ENCODE measurements at places on chromosomes 2 and 18.
A peak's percentile ranks its signal among the peaks of the same experiment; 100 is the strongest.

- DNase-seq: no peak
Observed at GRCh38 chr2:127525691-127526131, 578 bp downstream of the IWS1 start.

DNA sequence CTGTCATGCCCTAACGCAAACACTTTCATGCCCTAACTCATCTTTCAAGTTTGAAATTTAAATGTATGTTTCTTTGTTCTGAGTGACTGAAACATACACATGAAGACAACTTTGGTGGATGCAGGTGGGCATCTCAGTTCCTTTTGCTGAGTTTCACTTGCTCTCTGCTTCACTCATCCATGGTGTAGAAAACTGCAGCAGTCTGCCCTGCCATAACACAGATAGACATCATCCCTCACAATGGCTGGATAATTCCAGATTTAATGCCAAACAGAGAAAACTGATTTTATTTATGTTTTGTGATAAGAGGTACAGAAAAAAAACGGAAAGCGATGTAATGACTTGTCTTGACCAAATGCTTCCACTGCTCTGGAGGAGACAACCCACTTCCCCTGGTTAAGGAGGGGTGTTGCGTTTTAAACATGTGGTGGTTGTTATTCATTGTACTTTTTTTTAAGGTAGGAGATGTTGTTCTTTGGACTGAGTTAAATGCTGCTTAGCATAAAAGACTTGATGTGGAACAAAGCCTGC lies 70.4 kb downstream of the RHBDD1 start:
- DNase-seq: no peak

- DNase-seq: no peak
Observed at GRCh38 chr2:54866179-54866578, 142.7 kb downstream of the EML6 start.

GRCh38 chr2:188244383-188244782 lies 47.3 kb upstream of the GULP1 start:
- no peak for DNase-seq

DNA sequence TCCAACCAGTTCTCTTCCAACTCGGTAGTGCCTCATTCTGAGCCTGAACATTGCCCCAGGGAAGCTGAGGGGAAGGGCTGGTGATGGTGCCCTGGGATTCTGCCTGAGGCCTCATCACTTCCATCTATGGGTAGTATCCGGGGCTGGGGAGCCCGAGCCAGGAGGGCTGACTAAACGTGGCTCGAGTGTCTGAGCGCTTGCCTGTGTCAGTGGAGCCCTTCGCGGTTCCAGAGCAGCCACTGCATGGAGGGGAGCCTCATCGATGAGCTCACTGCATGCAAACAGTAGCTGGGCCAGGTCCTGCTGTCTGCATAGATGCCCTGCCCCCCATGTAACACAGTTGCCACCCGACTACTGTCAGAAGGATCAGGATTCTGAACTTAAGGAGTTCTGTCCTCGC lies 129.3 kb downstream of the GLI2 start:
- peak; percentile 69 for DNase-seq

- peak; percentile 94 for DNase-seq
Observed at GRCh38 chr18:77131652-77132368, 773 bp downstream of the MBP start.

DNA sequence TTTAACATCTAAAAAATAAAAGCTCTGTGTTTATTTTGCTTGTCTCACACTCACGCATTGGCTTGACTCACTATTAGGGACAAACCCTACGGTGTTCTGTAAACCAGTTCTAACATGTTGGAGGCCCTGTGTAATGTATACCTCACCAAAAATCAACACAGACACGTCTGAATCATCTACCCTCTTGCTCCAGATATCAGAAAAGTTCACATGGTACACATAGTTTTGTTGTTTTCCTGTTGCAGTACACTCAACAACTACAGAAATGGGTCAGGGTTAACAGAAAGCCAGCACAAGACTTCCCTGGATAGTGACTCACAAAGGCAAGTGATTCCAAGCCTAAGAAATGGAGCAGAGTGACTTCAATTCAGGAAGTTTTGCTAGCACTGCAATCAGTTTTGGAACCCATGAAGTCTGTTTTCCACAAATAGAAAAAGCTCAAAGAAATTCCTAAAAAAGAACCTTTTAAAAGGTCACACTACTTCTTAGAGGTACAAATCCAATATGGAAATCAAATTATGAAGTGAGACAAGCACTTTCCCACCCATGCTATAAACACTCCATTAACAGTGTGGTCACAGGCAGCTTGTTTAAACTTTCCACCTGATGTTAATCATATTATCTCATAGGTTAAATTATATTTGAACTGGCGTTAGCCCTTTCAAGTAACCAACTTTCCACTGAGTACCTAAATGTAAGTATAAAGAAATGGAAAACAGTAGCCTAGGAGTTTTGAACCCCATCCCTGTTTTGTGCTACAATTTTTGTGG lies 87.4 kb downstream of the GAREM1 start:
- DNase-seq: no peak

GRCh38 chr2:12262681-12263436 lies 453.9 kb upstream of the TRIB2 start:
- no peak for DNase-seq

- no peak for DNase-seq
Observed at GRCh38 chr2:227597998-227598397, 695 bp upstream of the SCYGR2 start.

DNA sequence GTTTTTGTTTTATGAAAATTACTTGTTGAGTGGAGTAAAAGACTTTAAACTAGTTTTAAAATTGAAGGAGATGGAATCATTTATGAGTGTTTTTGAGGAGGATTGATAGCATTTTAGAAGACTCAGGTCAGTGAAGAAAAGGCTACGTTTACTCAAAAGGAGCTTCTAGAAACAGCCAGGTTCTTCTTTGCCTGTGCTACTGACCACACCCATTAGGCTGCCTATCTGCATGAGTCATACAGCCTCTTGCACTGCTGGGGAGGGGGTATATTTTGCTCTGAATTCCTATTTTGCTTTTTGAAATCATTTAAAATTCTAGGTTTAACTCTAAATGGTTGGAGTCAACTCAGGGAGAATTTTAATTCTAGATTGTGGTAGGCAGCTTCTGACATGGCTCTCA lies 22.3 kb downstream of the EFEMP1 start:
- DNase-seq: no peak

GRCh38 chr2:64067326-64067725 lies 48.1 kb upstream of the VPS54 start:
- DNase-seq: no peak

- DNase-seq: peak; percentile 66
Observed at GRCh38 chr2:127096718-127097470, 10.1 kb downstream of the BIN1 start.

Measured in spleen (tissue), 13 donors.